ENCODE measurements at places on chromosomes 4 and X.
A peak's percentile ranks its signal among the peaks of the same experiment; 100 is the strongest.

DNA sequence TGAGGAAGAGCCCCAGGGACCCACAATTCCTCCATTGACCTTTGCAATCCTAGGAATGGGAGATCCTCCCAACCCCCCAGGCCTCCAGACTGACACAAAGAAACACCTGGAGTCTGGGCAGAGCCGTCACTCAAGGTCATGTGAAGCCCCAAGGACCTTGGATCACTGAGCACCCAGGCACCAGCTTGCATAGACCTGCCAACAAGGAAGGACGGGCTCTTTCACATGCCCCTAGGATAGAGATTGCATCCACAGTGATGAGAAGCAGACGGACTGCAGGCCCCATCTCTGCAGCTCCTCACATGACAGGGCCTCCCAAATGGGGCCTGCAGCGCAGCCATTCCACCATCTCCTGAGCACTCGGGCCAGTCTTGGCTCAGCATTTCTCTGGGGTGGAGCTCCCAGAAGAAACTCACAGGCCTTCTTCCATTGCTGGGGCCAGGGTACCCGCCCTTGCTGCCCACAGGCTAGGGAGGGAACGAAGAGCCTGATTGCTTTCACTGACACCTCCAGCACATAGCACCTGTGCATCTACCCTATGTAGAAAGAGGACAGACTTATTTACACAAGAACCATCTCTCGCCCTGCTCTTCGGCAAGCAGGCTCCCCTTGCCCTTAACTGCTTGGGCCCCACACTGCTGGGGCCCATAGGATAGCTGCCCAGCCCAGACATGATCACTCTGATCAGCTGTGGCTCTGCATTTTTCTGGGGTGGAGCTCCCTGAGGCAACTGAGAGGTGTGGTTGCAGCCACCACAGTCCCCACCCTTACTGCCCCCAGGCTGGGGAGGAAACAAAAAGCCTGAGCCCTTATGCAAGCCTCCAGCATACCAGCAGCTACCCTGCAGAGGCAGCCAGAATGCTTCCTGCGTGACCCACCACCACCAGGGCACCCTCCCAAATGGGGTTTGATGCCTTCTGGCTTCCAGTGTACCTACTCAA, 185.7 kb upstream of the ZCCHC13 start:
- peak; percentile 5 for DNase-seq

DNA sequence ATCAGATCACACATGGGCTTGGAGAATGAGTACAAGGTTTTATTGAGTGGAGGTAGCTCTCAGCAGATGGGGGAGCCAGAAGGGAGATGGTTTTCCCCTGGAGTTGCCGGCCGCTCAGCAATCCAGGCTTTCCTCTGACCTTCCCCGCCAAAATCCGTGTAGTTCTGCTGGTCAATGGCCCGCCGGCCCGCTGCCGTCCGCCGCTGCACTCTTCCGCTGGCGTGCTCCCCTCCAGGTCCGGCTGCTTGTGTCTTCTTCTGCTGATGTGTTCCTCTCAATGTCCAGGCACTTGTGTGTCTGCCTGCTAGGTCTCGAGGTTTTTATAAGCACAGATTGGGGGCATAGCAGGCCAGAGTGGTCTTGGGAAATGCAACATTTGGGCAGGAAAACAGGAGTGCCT, 14.4 kb upstream of the MXRA5 start:
- no peak for DNase-seq

DNA sequence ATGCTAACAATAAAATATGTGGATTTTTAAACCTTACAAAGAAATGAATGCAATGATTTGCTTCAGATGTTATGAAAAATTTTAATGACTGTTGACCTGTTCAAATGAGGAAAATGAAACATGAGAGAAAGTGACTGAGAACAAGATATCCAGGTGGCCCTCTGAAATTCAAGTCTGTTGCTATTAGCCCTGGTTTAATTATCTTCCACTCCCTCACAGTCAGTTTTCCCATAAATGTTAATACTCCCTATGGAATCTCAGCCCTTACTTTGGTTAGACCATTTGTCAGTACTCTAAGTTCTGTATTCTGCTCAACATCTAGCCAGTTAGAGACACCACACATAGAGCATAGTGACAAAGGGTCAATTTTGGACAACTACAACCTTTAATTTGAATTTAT, 327.8 kb downstream of the PDGFC start:
- DNase-seq, result no peak

GRCh38 chr4:180197471-180197870, 2045.7 kb upstream of the TENM3 start:
- no peak for DNase-seq

- DNase-seq, result peak; percentile 21
These were observed 104.7 kb upstream of the EGFL6 start for GRCh38 chrX:13464599-13465275.

- no peak for DNase-seq
These were observed 86.1 kb downstream of the ADRA2C start for GRCh38 chr4:3852309-3852708.

GRCh38 chr4:65999518-65999871, 329.2 kb upstream of the EPHA5 start:
- no peak for DNase-seq

- DNase-seq, result no peak
These were observed 1492.7 kb upstream of the IGFBP7 start for GRCh38 chr4:58602731-58603359.

DNA sequence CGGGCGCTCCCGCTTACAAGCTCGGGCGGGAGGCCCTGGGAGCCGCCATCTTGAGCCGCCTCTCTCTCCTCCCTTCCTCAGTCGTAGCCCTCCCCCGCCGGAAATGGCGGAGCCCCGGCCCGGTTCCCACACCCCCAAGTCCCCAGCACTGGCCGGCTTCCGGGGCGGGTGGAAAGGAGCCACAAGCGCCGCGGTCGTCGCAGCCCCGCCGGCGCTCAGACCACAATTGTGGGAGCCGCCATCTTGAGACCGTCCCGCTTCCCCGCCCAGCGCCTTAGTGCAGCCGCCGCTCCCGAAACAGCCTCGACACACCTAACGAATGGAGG, 531 bp downstream of the HCFC1 start:
- DNase-seq, result peak; percentile 82

DNA sequence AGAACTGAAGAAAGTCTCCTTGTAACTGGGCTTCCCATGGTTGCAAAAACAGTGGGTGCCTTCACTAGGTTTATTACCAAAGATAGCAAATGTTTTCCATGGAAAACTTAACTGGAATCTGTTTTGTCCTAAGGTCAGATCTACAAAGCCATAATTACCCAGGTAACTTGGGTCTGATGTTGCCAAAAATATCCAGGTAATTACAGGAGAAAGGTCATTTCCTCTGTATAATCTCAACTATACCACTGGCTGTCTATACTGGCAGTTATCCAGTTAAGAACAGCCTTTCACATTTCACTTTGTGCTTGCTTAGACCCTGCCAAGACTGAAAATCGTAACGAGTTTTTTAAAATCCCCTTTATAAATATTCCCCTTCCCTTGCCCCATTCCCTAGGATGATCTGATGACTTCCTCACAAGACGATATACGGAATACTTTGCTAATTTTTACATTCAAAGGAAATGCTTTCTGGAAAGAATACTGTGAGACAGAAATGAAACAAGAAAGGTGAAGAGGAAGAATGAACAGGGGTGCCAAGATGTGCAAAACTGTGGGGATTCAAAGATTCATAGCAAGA, 105.5 kb downstream of the MAML3 start:
- DNase-seq, result no peak

GRCh38 chrX:129737916-129738315, 863 bp upstream of the XPNPEP2 start:
- DNase-seq, result peak; percentile 10

- DNase-seq, result no peak
These were observed at the start of gene POU3F4 for GRCh38 chrX:83508006-83508405. TSS of gene POU3F4 (plus strand) at chrX:83508290. CDS start at chrX:83508325, 35 bp downstream.

- DNase-seq, result no peak
These were observed 243.8 kb downstream of the PPP3CA start for GRCh38 chr4:101103381-101104142.

DNA sequence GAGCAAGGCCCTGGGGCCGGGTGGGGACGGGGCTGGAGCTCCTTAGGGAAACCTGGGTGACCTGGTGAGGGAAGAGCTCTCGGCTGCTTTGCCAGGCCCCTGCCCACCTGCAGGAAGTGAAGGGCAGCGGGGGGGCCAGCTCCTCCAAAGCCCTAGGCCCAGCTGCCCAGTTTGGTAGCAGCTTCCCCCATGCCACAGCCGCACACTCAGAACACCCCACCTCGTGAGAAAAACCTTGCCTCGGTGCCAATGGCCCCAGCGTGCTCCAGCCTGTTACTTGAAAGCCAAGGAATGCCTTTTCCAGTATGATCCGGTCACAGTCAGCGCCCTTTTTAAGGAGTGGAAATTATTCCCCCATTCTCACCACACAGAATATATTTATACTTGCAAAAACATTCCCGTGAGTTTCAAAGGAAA, 38.3 kb downstream of the ACOX3 start:
- DNase-seq, result no peak

DNA sequence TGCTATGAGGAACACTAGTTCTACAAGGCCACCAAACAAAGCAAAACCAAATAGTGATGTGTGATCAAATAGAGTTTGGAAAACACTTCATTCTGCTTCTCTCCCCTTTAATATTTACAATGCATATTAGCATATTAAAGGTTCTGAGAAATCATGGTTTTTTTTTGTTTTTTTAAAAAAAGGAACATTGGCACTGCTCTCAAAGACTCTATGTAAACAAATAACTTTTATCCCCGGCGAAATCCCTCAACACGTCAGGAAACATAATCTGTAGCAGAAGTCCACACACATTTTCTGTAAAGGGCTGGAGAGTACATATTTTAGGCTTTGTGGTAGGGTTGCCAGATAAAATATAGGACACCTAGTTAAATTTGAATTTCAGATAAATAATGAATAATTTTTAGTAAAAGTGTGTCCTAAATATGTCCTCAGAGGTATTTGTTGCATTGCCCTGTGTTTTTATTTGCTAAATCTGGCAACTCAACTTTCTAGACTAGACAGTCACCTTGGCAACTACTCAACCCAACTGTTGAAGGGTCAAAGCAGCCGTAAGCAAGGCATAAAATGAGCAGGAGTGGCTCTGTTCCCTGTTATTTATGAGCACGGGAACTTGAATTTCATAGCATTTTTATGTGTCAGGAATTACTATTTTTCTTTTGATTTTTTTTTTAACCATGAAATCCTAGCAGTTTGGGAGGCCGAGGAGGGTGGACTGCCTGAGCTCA, 8.6 kb downstream of the SPATA4 start:
- DNase-seq, result no peak

GRCh38 chr4:38762560-38762959, 20.2 kb downstream of the TLR10 start:
- no peak for DNase-seq

DNA sequence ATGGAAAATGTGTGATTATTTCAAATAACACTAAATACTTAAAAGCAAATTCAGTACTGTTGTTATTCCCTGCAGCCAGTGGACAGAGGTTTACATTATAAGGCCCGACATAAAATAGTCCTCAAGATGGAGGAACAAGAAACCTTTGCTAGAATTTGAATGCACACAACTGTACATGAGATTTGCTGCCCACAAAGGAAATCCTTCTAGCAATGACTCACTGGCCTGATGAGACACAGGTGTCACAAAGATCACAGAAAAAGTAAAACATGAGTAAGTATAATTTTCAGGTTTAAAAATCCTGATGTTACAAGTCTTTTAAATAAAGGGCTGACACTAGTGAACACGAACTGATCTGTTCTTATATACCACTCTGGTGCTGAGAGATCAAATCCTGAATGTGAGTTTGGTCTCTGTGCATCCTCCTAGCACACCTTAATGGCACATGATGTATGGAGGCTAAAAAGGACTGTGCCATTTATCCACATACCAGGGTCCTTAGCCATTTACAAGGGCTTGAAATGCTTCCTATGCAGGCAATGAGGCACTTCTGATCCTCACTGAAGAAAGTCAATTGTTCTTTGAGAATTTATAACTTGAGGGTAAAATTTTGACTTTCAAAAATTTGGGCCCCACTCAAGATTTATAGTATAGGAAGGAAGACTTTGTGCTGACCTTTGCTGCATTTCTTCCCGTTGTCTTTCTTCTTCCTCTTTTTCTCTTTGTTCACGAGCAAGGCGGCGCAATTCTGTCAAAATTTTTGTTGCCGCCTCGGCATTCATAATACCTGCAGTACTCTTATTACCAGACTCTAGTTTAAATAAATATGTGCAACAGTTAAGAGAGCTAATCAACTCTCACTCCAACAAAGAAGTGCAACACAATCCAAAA, 23.0 kb downstream of the MAP7D3 start:
- no peak for DNase-seq

DNA sequence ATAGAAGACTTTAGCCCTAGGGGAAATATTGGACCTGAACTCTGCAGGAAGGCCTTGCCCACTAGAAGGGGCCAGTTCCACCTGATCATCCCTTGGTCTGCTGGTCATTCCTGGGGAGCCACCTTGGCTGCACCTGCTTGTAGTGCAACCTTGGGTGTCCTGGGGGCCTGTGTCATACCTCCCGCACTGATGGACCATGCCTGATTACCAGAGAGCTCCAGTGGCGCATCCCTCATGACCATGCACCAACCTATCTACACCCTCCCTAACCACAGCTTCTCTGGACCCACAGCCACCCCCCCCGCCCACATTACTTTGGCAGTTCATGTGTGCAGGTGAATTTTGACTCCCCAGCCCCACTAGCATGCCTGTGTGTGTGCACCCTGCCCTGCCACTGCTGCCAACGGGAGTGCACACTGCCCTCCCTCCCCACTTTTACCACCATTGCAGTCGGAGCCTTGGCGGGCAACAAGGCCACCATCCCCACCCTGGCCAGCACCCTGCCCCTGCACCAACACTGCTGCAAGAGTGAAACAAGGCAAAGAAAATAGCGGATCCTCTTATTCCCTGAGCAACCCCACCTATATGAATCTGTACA, 208.1 kb downstream of the FAM47B start:
- DNase-seq, result no peak

- no peak for DNase-seq
These were observed 55.9 kb upstream of the IL2 start for GRCh38 chr4:122512430-122512829.

- no peak for DNase-seq
These were observed 185.3 kb downstream of the MAPK10 start for GRCh38 chr4:86174506-86174905.

- DNase-seq, result no peak
These were observed 622.0 kb downstream of the CENPC start for GRCh38 chr4:66923081-66923865.

DNA sequence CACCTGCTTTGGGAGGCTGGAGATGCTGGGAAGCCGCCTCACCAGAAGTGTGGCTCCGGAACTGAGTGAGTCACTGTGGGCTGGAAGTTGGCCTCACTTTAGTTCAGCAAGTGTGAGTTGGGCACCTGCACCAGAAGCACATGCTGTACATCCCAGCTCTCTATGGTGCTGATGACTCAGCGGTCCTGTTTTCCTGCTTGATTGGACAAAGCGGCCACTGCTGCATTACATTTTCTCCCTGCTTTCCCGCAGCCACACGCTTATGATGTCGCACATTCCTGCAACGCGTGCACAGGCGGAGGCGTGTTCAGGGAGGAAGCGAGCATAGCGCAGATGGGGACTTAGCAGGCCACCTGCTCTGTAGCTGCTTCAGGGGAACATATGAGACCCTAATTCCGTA, 26.7 kb upstream of the CLDN34 start:
- DNase-seq, result peak; percentile 78

GRCh38 chr4:170089668-170090351, at the start of gene AADAT:
TSS of gene AADAT (minus strand) at chr4:170089956. CDS start at chr4:170089690, 266 bp downstream.
- peak; percentile 54 for DNase-seq

- DNase-seq, result no peak
These were observed 11.2 kb downstream of the RIPPLY1 start for GRCh38 chrX:106891762-106892460.

- no peak for DNase-seq
These were observed 406.1 kb downstream of the IQCM start for GRCh38 chr4:149409555-149409962.

GRCh38 chr4:99848591-99849001, 32.0 kb downstream of the DAPP1 start:
- DNase-seq, result no peak
